ENCODE measurements at places on chromosomes 2 and 18.
A peak's percentile ranks its signal among the peaks of the same experiment; 100 is the strongest.

- DNase-seq = no peak
These were observed 290.7 kb upstream of the EPAS1 start for GRCh38 chr2:46006473-46007025.

DNA sequence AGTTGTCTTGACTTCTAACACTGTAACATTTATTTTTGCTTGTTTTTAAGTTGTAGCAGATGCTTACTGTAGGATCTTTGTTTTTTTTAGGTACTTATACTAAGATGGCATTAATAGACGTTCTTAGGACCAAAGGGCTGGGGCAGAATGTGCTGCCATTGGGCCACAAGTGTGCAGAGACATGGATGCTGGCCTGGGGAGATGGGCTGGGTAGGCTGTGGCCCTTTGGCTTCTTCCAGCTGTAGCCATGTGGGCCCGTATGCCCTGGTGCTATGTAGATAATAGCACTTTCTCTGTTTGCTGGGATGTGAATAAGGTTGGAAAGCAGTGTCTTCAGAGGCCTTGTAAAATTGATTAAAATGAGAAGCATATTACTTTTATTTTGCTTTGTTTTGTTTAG, 18.8 kb downstream of the RAB31 start:
- DNase-seq = no peak

GRCh38 chr2:13745330-13745729, 887.2 kb upstream of the LRATD1 start:
- no peak for DNase-seq

DNA sequence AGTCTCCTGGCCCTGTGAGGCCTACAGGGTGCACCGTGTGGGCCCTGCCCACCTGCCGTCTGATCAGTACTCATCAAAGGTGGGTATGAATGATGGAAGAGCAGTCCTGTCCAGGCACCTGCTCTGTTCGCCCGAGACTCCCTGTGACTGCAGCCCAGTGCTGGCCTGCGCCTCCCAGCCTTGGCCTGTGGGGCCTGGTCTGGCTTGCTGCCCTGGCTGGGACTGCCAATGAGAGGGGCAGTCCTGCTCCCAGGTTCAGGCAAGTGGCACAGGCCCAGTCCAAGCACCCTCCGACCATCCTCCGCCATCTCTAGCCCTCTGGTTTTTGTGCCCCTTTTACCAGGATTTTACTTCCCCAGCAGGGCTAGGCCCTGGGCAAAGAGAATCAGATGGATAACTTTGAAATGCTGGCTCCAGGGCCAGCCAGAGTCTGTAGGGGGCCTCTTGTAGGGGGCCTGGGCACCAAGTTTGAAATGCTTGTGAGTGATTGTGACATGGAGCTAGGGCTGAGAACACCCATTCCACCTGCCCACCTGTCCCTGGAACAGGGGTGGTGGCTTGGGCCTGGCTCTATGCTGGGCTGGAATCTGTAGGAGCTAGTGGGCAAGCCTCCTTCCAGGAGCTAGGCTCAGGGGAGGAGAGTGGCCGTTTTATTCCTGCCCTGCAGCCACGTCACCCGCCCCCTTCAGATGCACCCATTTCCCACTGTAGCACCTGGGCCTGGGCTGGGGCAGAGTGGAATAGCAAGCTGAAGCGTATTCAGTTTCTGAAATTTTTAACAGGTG, 8.7 kb upstream of the HS6ST1 start:
- no peak for DNase-seq

GRCh38 chr2:158822193-158822592, 27.1 kb downstream of the DAPL1 start:
- no peak for DNase-seq

DNA sequence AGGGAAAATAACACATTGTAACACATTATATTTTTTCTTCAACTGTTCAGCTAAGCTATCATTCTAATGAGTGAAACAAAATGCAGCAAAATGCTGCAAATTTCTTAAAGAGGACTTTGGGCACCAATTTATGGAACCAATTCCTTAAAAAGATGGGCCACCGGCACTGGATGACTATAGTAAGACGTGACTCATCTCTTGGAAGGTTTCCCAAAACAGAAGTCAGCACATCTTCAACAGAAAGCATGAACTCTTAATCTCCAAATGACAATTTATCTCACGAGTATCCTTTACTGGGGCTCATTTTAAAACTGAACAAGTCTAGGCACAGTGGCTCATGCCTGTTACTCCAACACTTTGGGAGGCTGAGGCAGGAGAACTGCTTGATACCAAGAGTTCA, 213.4 kb downstream of the CDH20 start:
- no peak for DNase-seq

DNA sequence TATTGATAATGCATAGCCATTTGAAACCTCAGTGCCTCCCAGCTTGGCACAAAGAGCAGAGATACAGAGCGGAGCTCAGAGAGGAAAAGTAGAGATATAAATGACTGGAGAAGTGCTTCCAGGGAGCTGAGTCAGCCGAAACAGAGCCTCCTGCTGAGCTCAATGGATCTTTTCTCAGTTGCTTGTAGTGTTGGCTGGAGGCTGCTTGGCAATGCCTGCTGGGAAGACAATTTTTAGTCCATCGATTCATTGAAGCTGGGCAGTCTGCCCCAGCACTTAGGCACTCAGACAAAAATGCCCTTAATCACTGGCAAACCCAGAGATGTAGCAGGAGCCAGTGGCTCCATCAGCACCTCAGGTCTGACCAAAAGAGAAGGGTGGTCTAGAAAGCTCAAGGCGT, 81.3 kb upstream of the SETBP1 start:
- no peak for DNase-seq

DNA sequence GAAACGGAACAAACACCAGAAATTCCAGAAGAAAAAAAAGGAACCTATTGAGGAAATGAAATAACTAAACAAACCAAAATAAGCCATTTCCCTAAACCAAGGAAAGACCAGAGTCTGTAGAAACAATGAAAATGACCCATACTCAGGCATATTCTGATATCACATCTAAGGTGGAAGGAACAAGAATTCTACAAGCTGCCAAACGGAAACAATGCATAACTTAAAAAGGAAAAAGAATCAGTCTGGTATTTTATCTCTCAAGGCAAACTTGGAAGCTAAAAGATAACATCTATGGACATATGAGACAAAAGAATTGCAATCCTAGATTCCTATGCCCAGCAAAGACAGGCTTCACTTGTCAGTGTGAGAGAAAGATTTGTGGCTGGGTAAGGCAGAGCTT, 326.2 kb downstream of the PDE11A start:
- no peak for DNase-seq

DNA sequence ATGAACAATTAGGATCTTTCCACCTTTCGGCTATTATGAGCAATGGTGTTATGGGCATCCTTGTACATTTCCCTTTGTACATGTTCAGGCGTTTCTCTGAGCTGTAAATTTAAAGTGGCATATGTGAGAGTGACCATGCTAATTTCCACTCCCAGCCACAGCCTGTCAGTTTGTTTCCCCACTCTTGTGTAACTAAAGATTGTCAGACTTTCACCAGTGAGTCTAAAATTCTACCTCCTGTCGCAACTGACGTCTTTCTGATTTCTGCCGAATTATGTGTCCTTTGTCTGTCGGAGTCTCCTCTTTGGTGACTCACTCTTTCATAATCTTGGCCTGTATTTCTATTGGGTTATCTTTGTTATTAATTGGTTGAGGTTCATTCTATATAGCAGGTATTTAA, 50.7 kb downstream of the TRAPPC12 start:
- DNase-seq = no peak

GRCh38 chr18:1014951-1015624, 110.4 kb downstream of the ADCYAP1 start:
- DNase-seq = no peak

DNA sequence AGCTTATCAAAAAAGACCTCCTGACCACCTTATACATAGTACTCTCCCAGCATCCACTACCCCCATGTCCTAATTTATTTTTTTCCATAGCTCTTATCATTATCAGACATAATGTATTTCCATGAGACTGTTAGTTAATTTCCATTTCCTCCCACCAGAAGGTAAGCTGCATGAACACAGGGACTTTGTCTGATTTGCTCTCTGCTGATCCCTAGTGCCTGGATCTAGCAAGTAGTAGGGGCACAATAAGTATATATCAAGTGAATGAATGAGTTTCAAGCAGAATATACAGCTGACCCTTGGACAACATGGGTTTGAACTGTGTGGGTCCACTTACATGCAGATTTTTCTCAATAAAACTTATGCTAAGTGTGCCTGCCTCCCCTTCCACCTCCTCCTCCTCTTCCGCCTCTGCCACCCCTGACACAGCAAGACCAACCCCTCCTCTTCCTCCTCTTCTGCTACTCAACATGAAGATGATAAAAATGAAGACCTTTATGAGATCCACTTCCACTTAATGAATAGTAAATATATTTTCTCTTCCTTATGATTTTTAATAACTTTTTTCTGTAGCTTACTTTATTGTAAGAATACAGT, 53.8 kb downstream of the CTAGE1 start:
- peak; percentile 32 for DNase-seq

- no peak for DNase-seq
These were observed 96.5 kb downstream of the LYPD1 start for GRCh38 chr2:132573444-132574007.

- no peak for DNase-seq
These were observed 126.2 kb downstream of the NAT8 start for GRCh38 chr2:73516033-73516432.

DNA sequence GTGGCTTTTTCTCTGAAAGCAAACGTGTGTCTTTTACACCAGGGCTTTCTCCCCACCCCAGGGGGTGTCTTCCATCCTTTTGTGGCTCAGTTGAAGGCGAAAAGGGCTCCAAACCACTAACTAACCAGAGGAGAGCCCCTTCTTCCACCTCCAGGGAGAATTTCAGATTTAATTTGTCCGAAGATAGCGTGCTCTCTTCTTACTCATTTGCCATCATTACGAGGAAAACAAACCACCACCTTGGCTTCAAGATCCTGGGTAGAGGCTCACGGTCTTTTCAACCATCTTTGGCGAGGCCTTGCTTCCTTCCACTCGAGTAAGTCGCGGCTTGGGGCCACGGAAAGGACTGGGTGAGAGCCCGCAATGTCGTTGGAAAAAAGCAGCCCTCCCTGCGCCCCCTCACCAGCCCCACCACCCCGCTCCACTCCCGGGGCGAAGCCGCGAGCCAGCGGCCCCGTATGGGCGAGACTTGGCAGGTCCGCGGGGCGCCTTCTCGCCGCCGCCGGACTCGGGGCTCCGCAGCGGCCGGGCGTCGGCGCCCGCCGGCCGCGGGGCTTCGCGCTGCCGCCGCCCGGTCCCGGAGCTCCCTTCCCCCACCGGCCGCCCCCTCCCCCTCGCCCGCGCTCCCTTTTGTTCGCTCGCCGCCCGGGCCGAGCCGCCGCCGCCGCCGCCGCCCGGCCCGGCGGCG, 1.7 kb upstream of the ZNF532 start:
- peak; percentile 25 for DNase-seq

DNA sequence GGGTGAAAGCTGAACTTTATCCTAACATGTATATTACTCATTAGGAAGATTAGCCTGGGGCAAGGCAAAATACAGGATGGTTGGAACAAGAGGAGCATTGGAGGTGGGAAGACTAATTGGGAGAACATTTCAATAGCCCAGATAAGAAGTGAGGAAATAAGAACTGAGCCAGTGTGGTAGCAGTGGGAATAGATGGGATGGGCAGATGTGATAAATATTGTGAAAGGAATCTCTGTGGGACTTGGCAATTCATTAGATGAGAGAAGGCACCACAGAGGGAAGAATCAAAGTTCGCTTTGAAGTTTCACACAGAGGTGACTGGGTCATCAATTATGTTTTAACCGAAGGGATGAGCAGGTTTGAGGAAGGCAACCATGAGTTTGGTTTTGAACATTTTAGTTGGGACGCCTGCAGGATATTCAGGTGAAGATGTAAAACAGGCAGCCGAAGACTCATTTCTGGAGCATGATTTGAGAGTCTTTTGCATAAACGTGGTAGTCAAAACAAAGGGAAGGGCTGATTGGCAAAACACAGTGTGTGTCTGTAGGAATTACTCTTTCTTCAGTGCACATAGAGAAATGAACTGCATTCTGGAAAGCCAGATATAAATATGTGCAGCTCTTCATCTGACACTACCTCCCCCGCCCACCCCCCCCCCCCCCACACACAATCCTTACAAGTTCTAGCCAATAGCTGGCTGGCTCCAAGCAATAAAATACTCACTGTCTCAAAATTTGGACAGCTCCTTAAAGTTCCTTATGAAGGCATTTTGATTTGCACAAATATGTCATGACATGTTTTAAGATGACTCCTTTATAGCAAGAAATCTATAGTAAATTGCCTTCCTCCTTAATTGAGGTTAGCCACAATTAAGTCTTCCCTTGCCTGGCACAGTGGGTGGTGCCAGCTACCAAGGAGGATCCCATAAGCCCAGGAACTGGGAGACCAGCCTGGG, 1.9 kb upstream of the SLC1A4 start:
- DNase-seq = no peak

GRCh38 chr2:157574165-157574564, 54.5 kb downstream of the ACVR1C start:
- no peak for DNase-seq

DNA sequence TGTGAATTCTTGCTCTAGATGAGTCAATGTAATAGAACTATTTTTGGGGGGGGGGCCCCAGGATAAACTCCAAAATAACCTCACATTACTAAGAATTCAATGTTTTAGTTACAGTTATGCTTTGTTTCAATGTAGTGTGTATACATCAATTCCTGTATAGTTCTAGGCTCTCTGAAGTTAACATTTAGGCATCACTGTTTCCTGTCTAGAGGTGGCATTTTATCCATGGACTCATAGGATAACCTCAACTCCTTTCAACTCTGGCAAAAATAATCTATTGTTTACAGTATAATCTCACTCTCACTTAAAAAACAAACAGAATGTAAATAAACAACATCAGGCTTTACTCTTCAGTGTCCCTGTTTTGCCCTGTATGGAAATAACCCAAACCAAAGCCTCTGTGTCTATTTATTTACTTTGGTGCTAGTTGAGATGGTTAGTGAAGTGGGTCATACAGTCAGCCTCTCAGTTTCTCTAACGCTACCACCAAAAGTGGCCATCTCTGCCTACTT, 79.3 kb upstream of the MMADHC start:
- DNase-seq = no peak

DNA sequence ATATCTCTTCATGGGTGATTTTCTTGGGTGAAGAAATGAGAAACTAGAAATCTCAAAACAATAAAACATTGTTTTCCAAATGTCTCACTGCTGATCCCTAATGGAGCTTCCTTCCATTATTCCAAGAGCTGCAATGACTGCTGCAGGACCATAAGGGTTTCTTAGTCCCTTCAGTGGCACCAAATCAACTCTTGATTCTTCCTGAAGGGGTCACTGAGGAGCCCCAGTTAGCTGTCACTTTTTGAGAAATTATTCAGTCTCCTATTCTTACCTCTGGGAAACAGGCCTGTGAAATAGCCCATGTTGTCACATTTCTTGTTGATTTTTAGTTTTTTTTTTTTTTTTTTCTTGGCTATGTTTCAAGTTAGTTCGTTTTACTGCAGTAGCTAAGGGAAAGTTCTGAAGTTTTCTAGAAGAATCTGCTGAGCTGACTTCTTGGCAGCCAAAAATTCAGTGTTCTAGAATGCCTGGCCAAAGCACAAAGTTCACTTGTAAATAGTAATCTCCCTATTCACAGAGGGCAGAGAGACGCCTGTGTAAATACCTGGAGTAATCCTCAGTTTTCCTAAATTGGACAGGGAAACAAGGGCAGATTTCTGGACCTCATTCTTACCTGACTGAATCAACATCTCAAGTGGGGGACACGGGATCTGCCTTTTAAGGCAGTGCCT, 480.0 kb downstream of the RIT2 start:
- DNase-seq = no peak

- DNase-seq = no peak
These were observed 49.8 kb upstream of the ZBTB7C start for GRCh38 chr18:48459016-48459415.

GRCh38 chr18:34223893-34224422, 755 bp downstream of the NOL4 start:
- DNase-seq = no peak

- DNase-seq = no peak
These were observed 832.5 kb upstream of the CHAC2 start for GRCh38 chr2:52934920-52935640.
